RWPE2 (cell line): ENCODE measurements at places on chromosomes 12 and 14.

DNA sequence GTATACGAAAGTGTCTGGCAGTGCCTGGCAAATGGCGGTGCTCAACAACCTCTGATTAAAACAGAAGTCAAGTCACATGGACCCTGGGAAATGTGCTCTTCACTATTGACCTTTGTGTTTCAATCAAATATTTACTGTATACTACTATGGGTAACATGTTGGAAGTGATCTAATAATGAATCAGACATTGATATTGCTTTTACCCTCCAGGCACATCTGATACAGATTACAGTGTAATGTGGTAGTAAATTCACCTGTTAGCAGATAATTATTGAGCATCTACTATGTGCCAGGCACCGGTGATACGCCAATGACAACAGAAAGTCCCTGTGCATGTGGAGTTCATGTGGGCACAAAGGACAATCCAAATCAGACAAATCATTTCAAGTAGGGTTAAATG is 63.1 kb downstream of the STON2 start:
- H3K4me3 ChIP-seq: no peak overlapping the region
- peaks cover 4% of the 10 kb centered on the region for H3K4me1 ChIP-seq
- H3K27me3 ChIP-seq: no peaks in the 10 kb centered on the region
- H3K36me3 ChIP-seq: no peaks in the 10 kb centered on the region

DNA sequence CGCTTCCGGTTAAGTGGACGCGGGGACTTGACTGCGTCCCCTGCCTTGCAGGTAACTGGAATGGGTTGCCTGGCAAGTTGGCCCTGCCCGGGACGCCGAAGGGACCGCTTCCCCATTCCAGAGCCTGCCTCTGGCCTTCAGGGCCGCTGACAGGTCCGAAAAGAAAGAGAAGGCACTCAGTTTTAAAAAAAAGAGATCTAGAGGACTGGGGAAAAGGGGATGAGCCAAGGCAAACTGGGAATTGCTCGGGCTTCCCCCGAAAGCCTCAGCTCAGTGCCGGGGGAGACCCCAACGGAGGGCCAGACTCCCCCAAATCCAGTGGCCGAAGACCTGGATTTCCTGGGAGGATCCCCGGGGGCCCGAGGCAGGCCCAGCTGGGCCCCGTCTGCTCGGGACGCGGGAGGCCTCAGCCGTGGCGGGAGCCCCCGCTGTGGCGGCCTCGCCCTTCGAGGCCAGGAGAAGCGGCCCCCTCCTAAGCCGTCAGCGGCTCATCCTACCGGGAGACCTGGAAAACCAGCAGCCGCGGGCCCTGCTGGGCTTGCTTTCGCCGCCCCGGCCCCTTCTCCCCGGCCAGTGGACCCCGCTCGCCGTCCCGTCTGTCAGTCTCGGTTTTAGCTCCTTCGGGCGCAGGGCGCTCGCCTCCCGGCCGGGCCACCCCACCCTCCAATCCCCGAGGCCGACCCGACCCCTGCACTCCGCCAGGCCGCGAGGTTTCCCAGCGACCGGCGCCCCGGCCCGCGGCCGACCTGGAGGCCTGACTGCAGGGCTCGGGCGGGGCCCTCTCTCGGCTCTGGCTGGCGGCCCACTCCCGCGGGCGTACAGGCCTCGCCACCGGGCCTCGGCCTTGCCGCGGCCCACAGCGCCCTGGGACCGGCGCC is 12.5 kb downstream of the OTX2 start:
- peaks cover 100% of the 10 kb centered on the region for H3K27me3 ChIP-seq
- no peak overlapping the region for H3K4me3 ChIP-seq
- no peaks in the 10 kb centered on the region for H3K36me3 ChIP-seq
- DNase-seq: no peak
- no peaks in the 10 kb centered on the region for H3K4me1 ChIP-seq

DNA sequence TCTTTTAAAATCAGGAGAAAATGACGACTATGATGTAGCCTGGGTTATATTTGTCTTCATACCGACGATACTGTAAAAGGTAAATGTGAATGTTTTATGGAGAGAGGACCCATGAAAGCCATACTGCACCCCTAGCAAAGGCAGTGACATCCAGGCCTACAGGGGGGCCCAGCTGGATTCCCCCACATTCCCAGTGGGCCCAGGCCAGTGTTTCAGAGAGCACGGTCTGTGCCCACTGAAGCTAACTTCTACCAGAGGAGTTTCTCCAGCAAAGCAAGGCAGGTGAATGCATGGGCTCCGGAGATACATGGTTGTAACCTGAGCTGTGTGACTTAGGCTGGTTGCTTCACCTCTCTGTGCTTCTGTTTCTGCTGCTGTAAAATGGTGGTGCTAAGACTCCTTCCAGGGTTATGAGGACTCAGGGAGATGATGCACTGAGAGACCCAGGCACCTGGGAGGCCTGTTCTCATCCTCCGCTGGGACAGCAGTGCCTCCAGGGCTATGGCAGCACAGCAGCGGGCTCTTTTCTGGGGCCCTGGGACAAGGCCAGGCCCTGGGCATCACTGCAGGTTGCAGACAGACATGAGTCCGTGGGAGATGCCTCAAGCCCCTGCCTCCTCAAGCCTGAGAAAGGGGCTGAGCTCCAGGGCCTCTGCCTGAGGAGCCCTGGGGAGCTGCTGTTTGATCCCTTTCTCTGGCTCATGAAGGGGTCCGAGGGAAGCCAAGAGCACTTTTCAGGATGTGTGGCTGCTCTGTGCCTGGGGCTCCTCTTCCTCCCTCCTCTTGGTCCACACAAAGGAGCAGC is 73.7 kb downstream of the SERPINA3 start:
- no peaks in the 10 kb centered on the region for H3K36me3 ChIP-seq
- no peaks in the 10 kb centered on the region for H3K27me3 ChIP-seq
- no peaks in the 10 kb centered on the region for H3K4me1 ChIP-seq
- peak; percentile 42 for DNase-seq
- no peak overlapping the region for H3K27ac ChIP-seq
- no peak overlapping the region for H3K4me3 ChIP-seq

DNA sequence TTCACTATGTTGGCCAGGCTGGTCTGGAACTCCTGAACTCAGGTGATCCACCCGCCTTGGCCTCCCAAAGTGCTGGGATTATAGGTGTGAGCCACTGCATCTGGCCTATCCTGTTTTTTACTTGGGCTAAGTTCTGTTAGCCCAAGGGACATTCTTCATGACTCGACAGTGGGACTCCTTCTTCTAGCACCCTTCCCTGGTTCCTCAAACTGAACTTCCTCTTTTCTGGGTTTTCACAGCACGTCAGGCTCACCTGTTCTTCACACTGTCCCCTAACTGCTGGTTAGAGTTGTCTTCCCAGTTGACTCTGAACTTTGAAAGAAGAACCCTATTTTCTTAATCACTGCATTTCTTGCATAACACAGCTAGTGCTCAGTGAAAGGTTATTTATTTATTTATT is 22.5 kb downstream of the CABP1 start:
- H3K27me3 ChIP-seq: no peaks in the 10 kb centered on the region
- H3K4me3 ChIP-seq: no peak overlapping the region
- no peak for DNase-seq
- H3K4me1 ChIP-seq: no peaks in the 10 kb centered on the region

DNA sequence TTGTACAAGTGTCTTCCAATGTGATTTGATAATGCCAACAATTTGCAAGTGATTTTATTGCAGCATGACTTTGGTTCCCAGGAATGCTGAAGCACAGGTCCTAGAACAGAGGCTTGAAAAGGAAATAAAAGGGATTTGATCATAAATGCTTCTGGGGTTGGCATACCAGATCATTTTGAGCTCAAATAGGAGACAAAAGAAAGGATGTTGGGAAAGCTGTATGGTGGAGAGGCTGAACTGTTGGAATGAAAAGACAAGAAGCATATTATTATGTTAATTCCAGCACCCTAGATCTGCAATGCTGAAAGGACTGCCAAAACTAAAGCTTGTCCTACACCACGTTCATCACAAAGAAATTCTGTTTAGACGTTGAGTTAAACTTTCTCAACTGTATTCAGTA is 143.1 kb downstream of the BICD1 start:
- H3K4me1 ChIP-seq: peaks cover 4% of the 10 kb centered on the region
- no peaks in the 10 kb centered on the region for H3K36me3 ChIP-seq
- H3K27ac ChIP-seq: peak overlapping the region; percentile 10
- no peak overlapping the region for H3K4me3 ChIP-seq
- no peak for DNase-seq
- H3K27me3 ChIP-seq: no peaks in the 10 kb centered on the region

GRCh38 chr14:68805414-68805813 is 12.5 kb upstream of the ZFP36L1 start:
- H3K4me3 ChIP-seq: no peak overlapping the region
- H3K27ac ChIP-seq: no peak overlapping the region
- no peaks in the 10 kb centered on the region for H3K36me3 ChIP-seq
- peaks cover 4% of the 10 kb centered on the region for H3K4me1 ChIP-seq
- DNase-seq: no peak

DNA sequence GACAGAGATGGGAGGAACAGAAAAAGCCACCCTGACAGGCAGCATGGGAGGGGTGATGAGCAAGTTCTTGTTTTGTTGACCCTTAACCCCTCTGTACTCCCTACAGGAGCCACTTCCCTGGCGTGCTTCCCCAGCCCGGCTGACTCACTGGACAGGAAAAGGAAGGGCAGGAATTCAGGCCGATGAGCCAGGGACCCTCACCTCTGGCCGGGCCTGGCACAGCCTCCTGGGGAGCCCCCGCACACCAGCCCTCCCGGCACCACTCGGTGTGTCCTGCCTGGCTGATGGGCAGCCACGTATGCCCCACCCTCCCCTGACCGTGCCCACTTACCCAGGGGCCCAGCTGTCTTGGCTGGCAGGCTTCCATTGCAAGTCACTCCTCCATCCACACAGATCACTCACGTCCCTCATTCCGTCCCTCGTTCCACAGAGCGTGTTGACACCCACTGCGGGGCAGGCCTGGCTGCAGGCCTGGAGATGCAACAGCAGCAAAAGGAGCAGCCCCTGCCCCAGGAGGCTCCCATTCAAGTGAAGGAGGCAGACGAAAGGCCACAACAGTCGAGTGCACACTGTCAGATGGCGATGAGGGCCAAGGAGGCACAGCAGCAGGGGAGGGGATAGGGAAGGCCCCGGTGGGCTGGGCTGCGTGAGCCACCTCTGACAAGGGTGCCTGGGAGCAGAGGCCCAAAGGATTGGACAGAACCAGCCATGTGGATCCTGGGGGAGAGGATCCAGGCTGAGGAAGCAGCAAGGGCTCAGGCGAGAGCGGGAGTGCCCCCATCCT is 19.7 kb upstream of the CD9 start:
- H3K4me1 ChIP-seq: peaks cover 41% of the 10 kb centered on the region
- DNase-seq: no peak
- H3K27me3 ChIP-seq: no peaks in the 10 kb centered on the region
- no peaks in the 10 kb centered on the region for H3K36me3 ChIP-seq

DNA sequence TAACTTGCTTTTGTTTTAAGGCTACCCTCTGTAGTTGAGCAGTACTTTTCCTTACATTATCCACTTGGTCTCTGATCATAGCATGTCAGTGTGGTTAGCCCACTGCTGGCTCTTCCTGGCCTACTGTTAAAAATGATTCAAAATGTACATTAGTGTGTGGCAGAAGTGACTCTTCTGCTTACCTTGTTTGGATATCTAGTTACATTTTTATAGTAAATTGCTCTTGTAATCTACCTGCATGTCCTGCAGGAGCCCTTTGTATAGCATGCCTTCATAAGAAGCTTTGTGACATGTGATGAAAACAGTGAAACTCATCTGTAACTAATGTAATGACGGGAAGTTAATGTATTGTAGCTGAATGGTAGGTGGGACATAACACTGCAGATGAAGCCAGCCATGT is 8.1 kb downstream of the SPATS2 start:
- H3K4me3 ChIP-seq: no peak overlapping the region
- H3K4me1 ChIP-seq: no peaks in the 10 kb centered on the region
- no peaks in the 10 kb centered on the region for H3K27me3 ChIP-seq
- H3K36me3 ChIP-seq: peaks cover 38% of the 10 kb centered on the region
- no peak for DNase-seq
- no peak overlapping the region for H3K27ac ChIP-seq

DNA sequence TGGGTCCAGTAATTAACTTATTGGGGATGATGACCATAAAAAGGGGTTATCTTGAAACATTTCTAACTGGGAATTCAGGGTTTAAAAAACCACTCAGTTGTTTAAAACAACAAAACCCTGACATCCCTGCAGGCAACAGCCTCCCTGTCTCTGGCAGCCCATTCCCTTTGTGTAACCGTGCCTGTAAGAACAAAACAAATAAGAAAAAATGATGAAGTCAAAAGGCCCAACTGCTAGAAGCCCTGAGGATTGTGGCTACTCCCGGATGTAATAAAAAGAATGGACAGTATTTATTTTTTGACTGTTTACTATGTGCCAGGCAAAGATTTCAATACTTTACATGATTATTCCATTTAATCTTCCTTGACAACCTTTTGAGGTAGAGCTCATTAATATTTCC is 75.3 kb downstream of the TMCC3 start:
- H3K4me1 ChIP-seq: peaks cover 20% of the 10 kb centered on the region
- no peak overlapping the region for H3K4me3 ChIP-seq
- H3K36me3 ChIP-seq: peaks cover 28% of the 10 kb centered on the region
- no peak overlapping the region for H3K27ac ChIP-seq
- no peaks in the 10 kb centered on the region for H3K27me3 ChIP-seq
- DNase-seq: no peak

GRCh38 chr12:131703161-131703560 is 7.7 kb upstream of the SFSWAP start:
- H3K36me3 ChIP-seq: no peaks in the 10 kb centered on the region
- no peak overlapping the region for H3K4me3 ChIP-seq

DNA sequence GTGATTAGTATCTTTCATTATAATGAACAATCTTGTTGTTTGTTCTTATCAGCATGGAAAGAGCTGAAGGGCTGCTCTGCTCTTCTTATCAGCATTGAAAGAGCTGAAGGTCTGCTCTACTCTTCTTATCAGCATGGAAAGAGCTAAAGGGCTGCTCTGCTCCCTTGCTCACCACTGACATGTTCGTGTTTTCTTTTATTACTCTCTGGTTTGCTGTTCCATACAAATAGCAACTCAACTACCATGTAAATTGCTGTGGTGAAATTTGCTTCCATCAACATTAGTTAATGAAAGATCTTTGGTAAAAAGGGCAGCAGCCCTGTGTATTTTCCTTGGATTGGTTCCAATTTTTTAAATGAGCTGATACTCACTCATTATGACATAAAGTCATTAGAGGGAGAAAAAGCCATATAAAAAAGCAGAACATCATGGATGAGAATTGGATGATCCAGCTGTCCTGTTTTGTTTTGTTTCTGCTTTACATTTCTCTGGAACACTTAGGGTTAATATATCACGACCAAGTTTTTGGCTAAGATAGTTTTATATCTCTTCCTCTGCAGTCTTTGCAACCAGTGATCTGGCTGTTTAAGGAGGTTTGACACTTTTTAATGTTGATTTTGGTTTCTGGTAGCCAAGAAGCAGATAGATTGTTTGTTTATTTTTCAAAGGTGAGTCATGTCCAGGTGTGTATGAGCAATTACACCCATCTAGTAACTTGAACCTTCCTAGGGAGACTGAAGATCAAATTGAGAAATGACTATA is 356.6 kb downstream of the CEP128 start:
- no peak overlapping the region for H3K4me3 ChIP-seq
- H3K36me3 ChIP-seq: no peaks in the 10 kb centered on the region
- peak overlapping the region; percentile 62 for H3K27ac ChIP-seq
- DNase-seq: no peak
- H3K27me3 ChIP-seq: no peaks in the 10 kb centered on the region

GRCh38 chr12:25269701-25270100 is 19.0 kb upstream of the KRAS start:
- no peaks in the 10 kb centered on the region for H3K27me3 ChIP-seq
- no peak for DNase-seq
- no peaks in the 10 kb centered on the region for H3K36me3 ChIP-seq
- no peak overlapping the region for H3K4me3 ChIP-seq
- no peak overlapping the region for H3K27ac ChIP-seq

GRCh38 chr14:34356264-34356654 is 105.8 kb downstream of the SPTSSA start:
- no peak for DNase-seq
- no peaks in the 10 kb centered on the region for H3K27me3 ChIP-seq
- H3K36me3 ChIP-seq: no peaks in the 10 kb centered on the region
- H3K4me3 ChIP-seq: no peak overlapping the region
- peaks cover 20% of the 10 kb centered on the region for H3K4me1 ChIP-seq
